ENCODE measurements at places on chromosomes 7 and 10. TPM values are rescaled to one million over a fixed set of nuclear protein-coding genes. Genes with fewer than 3 reads are reported as not detected.

Gene APBB1IP
- total RNA-seq, result not detected

Gene COX19
- 6.5 TPM for total RNA-seq

Gene UPK3B
- not detected for total RNA-seq

Gene PKD2L1
- total RNA-seq, result not detected

Gene SNCG
- total RNA-seq, result 4.4 TPM

Gene MYH16
- total RNA-seq, result not detected

Gene PIK3AP1
- not detected for total RNA-seq

GRCh38 chr7:151082141-151083070 lies 887 bp downstream of the TMUB1 start:
- no peak for DNase-seq

- no peak for DNase-seq
Observed at GRCh38 chr10:105070952-105071351, 429.9 kb downstream of the SORCS3 start.

DNA sequence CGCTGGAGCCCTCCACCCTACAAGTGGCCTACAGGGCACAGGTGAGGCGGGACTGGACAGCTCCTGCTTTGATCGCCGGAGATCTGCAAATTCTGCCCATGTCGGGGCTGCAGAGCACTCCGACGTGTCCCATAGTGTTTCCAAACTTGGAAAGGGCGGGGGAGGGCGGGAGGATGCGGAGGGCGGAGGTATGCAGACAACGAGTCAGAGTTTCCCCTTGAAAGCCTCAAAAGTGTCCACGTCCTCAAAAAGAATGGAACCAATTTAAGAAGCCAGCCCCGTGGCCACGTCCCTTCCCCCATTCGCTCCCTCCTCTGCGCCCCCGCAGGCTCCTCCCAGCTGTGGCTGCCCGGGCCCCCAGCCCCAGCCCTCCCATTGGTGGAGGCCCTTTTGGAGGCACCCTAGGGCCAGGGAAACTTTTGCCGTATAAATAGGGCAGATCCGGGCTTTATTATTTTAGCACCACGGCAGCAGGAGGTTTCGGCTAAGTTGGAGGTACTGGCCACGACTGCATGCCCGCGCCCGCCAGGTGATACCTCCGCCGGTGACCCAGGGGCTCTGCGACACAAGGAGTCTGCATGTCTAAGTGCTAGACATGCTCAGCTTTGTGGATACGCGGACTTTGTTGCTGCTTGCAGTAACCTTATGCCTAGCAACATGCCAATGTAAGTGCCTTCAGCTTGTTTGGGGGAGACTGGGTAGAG lies at the start of gene COL1A2:
Gene COL1A2 (plus strand): TSS at position 459 of the 704 bp plus-strand sequence. CDS start 137 bp downstream, at position 596.
- peak; percentile 93 for DNase-seq

DNA sequence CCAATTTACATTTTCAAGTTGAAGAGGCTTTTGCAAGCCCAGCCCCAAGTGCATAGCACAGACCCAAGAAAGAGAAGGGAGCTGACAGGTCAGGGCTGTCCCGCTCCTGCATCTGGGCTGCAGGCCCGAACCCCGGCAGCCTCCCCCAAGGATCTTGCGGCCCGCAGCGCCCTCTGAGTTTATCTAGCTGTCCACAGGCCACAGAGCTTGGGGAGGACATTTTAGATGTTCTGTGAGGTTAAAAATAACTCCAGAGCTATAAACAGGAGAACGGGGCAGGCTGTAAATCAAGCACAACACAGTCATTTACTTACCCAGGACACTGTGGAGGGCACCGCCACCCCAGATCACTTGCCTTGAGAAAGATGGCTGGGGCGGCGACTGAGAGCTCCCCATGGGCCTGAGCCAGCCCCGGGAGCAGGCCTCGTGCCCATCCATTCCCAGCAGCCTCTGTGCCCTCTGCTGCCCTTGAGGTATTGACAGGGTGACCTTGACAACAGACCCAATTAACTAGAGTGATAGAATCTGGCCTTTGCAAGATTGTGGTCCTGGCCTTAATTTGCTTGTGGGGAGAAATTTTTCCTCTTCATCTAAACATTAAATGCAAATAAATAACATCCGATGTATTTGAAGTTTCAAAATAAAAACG lies 563.0 kb downstream of the TCERG1L start:
- no peak for DNase-seq

- peak; percentile 71 for DNase-seq
Observed at GRCh38 chr7:51376420-51377092, 59.9 kb upstream of the COBL start.

- no peak for DNase-seq
Observed at GRCh38 chr7:37215290-37215923, 233.3 kb downstream of the ELMO1 start.

- no peak for DNase-seq
Observed at GRCh38 chr10:48797830-48798229, 113.2 kb downstream of the WDFY4 start.

- no peak for DNase-seq
Observed at GRCh38 chr10:43221419-43222209, 45.3 kb downstream of the RASGEF1A start.

- DNase-seq, result no peak
Observed at GRCh38 chr7:155715111-155715805, 70.8 kb downstream of the RBM33 start.

DNA sequence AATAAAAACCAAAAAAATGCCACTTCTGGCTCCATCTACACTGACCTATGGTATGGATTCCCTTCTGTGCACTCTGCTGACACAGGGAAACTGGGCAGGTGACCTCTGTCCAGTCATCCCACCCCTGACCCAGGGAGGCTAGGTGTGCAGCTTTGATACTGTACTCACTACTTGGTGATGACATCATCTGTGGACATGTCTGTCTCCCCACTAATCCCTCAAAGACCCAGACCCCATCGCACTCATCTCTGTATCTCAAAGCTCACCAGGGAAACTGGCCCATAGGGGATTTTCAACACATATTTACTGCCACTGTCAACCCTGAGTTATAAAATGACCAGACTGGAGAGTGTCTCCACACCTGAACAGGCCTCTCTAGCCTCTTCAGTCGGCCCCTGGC lies 10.6 kb downstream of the SGMS1 start:
- DNase-seq, result no peak

- peak; percentile 16 for DNase-seq
Observed at GRCh38 chr10:24305551-24306506, 96.9 kb downstream of the KIAA1217 start.

DNA sequence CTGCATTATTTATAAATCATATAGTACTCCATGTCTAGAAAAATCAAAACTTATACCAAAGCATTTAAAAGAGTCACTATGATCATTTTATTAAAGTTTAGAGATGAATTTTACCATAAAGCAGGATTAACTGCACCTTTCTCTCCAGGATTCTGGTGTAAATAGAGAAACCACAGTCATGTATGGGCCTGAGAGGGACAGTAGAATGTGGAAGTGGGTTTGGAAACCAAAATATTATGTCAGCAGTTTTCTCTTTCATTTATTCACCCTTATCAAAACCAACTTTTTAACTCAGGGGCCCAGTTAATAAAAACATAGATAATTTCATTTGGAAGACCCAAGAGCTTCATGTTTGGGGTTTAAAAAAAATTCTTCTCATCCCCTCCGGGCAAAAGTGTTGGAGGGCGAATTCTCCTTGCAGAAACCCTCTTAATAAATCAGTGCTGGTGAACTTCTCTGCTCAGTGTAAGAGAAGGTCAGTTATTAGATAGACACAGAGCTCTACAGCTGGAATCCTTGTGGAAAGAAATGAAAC lies 266.2 kb downstream of the CREB5 start:
- peak; percentile 51 for DNase-seq

- peak; percentile 49 for DNase-seq
Observed at GRCh38 chr7:70694434-70694970, 437.4 kb upstream of the GALNT17 start.

DNA sequence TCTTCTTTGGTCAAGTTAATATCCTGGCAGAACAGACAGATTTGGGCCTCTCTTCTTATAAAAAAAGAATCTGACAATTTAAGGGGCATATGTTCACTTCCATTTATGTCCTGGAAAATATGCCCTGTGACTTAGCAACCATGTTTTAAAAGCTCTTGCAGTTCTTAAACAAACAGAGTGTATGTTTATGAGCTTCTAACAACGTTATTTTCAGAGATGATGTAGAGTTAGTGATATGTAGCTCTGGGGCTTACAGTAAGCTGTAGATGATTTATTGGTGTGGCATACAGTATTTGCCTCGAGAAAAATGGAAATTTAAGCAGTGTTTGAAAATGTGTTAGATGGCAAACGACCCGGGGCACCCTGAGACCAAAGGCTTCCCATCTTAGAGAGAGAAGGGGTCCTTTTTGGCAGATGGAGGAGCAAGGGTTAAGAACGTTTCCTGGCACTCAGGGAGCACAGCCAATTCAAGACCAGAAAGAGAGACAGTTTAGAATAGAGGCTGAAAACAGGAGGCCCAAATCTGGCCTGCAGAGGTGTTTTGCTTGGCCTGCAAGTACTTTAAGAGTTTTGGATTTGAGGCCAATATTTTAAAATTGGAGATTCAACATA lies 397.5 kb downstream of the KCNMA1 start:
- DNase-seq, result no peak

GRCh38 chr7:98319176-98319575 lies 37.7 kb downstream of the BRI3 start:
- no peak for DNase-seq

- peak; percentile 5 for DNase-seq
Observed at GRCh38 chr10:58921421-58921855, 255.0 kb upstream of the PHYHIPL start.

DNA sequence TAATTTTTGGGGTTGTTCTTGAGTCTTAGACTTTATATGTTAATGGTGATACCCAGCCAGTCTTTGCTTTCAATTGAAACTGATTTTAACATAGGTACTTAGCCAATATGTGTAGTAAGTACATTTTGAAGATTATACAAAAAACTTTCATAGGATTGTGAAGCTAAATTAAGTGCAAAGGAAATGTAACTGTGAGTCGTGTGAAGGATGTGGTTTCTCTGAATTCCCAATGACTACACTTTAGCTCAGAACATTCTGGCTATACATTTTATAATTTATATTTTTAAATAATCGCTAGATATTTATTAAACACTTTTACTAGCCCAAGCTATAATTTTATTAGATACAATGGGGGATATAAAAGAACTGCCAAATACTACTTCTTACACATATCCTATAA lies 359.3 kb downstream of the PCLO start:
- DNase-seq, result peak; percentile 29

DNA sequence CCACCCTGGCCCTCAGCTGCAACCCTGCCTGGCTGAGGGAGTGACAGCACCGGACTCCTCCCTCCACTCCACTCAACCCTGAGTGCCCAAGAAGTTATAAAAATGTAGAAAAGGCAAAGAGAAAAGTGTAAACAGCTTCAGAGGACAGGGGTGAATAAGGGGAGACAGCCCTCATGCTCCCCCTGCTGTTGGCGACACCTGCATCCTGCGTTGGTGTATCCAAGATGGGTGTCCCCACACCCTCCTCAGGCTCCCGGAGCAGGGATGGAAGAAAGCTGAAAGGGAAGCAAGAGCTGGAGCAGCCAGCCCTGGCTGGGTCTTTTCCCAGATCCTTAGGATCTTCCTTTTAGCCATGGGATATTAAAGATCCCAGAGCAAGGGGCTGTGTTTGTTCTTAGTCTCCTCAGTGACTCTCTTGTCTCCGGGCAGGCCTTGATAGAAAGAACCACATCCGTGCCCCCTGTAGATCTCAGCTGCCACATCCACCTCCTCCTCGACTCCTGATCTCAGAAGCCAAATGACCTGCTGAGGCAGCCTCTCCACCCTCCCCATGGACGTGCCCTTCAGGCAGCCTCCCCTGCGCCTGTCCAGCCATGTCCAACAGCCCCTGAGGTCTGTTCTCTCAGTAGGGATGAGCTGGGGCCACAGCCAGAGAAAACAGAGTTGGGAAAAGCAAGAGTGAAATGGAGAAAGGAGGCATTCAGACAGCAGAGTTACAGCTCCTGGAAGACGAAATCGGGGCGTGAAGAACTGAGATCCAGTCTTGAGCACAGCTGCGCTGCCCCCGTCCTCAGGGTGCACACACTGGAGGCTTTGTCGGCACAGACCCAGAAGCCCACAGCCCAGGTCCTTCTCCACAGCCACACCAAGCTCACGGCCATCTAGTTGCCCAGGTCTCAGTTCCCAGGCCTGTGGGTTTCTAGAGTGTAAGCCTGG lies 6.8 kb downstream of the FAM131B start:
- no peak for DNase-seq

- DNase-seq, result no peak
Observed at GRCh38 chr7:24932389-24932788, 47.6 kb downstream of the OSBPL3 start.

GRCh38 chr7:31076641-31077310 lies 24.7 kb downstream of the ADCYAP1R1 start:
- no peak for DNase-seq
